Breast epithelium (tissue), 4 donors: ENCODE measurements at places on chromosomes 12 and 14. TPM values are rescaled to one million over a fixed set of nuclear protein-coding genes. Genes with fewer than 3 reads are reported as not detected.
A peak's percentile ranks its signal among the peaks of the same experiment; 100 is the strongest.

DNA sequence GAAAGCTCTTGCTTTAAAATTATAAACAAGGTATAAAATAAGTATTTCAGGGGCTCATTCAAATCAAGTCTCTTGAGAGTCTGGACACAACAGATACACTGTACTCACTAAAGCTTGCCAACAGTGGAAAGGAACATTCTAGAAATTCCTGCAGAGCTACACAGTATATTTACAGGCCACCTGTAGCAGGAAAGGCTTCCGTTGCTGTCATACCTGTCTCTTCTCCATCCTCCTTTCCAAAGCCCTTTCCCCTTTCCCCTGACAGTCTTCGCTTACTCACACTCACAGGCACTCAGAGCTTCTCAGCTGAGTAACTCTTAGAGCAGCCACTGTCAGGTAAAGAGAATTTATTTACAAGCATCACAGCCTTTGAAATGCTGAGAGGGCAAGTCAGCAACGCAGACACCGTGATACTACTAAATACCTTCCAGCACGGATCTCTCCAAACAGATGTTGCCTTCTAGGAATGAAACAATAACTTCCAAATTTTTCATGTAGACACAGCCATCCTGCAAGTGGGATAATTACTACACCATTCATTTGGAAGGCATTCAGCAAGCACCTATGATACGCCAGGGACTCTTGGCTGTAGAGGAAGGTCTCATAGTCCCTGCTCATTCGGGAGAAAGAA is 167.9 kb downstream of the FOXN3 start:
- no peak for DNase-seq

DNA sequence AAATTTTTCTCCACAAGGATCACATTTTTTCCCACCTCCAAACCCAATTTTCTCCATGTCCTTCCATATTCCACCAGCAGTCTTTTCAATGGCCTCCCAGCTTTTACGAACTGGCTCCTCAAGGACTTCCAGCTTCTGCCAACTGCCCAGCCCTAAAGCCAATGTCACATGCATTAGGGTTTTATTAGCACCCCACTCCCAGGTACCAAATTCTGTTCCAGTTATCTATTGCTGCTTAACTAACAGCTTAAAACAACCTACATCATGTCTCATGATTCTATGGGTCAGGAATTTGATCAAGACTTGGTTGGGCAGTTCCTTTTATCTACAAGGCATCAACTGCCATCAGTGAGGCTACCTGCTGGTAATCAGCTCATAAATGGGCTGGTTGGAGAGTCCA is 151.3 kb downstream of the SPTSSA start:
- no peak for DNase-seq

GRCh38 chr12:82299319-82300025 is 58.7 kb downstream of the CCDC59 start:
- no peak for DNase-seq

DNA sequence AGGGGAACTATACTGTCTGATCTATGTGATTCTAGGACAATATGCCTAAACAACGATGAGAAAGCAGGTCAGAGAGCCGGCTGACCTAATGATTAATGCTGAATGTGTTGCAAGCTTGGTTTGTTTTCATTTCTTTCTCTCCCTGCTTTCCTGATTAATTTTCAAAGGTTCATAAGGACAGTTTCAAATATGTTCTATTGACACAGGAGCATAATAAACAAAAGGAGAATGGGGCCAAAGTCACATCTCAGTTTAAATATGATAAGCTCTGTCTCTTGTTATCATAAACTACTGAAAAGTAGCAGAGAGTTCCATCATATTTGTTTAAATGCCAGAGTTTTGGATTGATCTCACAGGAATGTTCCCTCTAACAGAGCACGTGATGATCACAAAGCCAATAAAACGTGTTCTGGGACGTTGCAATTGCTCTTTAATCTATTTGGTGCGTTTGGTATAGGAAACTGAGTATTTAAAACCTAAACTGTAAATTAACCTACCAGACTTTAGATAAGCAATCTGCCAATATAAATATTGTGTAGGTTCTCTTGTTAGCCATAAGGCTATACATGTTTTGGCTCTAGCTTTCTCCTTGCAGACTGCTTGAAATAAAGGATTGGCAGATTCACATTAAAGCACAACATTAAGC is 3.7 kb upstream of the HSD17B6 start:
- no peak for DNase-seq

- no peak for DNase-seq
These were observed 396.1 kb downstream of the RAD51B start for GRCh38 chr14:68215629-68216028.

- DNase-seq = no peak
These were observed 16.2 kb downstream of the PYGL start for GRCh38 chr14:50928002-50928635.

DNA sequence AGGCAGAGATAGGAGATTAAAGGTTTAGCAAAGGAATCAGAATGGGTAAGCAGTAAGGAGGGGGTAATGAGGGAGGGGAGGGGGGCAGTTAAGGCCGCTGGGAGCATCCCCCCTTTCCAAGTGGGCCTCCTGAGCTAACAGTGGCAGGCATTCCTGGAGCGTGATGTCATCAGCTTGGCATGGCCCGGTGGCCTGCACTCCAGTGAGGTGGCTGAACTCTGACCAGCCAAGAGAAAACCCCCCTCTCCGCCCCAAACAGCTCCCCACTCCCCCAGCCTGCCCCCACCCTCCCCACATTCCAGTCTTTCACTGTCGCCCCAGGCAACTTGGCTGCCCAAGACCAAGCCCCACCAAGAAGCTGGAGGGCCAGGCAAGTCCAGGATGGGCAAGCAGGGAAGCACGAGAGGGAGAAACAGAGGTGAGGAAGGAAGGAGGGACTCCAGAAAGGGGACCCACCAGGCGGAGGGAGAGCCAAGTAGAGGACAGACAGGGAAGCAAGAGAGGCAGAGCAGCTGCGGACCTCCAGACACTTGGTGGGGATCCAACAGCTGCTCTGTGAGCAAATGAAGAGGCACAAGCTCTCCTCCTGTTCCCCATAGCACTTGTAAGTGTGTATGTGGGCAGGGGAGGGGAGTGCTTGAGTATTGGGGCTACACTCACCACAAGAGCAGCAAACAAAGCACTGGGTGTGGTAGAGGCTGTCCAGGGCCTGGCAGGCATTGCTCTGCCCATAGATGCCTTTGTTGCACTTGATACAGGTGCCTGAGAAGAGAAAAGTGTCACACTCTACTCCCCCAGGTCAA is 4.5 kb downstream of the AJUBA start:
- DNase-seq = peak; percentile 63

DNA sequence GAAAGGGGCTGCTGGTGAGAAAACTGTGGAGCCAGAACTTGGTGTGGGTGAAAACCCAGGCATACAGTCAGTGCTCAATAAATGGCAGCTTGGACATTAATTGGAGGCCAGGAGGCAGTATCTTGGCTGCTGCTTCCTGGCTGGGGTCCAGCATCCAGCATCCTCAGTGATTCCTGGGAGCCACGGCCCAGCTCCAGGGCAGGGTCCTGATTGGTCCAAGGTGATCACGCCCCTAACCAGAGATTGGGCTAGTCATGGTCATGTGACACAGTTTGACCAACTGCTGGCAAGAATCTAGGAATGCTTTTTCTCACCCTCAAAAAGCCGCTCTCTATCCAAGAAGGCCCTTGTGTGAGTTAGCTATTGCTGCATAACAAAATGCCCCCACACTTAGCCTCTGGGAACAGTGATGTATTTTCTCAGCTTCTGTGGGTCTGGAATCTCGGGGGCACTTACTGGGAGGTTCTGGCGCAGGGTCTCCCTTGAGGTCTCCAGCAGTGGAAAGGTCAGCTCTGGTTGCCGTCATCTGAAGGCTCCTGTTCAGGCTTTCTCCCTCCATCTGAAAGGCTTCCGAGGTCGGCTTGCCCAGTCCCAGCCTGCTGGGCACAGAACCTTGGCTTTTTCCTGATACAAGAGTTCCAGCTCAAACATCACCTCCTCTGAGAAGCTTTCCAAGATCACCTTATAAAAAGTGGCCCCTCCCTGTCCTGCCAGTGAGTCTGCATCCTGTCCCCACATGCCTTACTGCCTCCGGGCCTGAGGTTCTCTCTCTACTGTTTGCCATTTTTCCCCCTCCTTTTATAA is 119.2 kb upstream of the NCOR2 start:
- no peak for DNase-seq

GRCh38 chr14:99270458-99271220 is 1.4 kb downstream of the BCL11B start:
- DNase-seq = no peak

DNA sequence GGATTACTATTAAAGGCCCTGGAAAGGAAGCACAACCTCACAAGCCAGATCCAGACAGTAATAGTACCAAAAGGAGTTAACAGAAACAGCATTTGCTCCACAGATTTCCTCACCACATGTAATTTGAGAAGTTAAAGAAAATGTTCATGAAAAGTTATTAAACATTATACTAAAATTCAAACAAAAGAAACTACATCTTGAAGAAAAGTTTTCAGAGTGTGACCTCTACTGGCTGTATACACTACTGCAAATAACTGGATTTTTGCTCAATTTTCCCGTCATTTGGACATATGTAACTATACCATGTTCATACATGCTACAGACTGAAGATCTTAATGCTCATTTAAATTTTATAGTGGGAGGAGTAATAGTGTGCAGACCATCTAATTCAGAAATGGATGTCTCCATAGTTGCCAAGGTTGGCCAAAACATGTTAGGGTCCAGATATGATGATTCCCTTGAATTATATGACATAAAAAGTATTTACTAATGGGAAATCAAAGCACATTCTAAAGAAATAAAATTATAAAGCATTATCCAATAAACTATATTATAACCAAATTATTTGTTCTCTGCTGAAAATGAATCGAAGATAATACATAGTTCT is 5.6 kb downstream of the KRR1 start:
- no peak for DNase-seq

DNA sequence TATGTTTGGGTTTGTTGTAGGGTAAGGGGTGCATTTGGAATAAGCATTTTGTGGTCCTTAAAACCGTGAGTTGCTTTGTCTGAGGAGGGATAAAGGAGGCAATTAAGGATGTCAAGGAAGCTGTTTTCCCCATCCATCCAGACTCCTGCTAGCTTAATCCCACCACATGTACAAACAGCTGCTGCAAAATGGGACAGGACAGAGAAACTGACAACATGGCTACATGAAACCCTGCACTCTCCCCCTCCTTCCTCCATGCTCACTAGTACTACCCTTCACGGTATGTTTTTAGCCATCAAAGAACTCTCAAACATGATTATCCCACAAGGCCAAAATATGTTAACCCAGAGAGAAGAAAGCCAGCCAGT is 20.6 kb downstream of the ST8SIA1 start:
- DNase-seq = no peak

- no peak for DNase-seq
These were observed 827 bp downstream of the ALDH2 start for GRCh38 chr12:111767362-111768158.

- no peak for DNase-seq
These were observed 117.4 kb downstream of the NUBPL start for GRCh38 chr14:31678421-31679249.

GRCh38 chr14:62213516-62213915 is 451.3 kb downstream of the SNAPC1 start:
- DNase-seq = no peak

Gene TMEM119
- total RNA-seq = 12.5 TPM

Gene DUSP16
- 10.9 TPM for total RNA-seq

Gene DNAH10
- under 0.01 TPM for total RNA-seq

Gene GPRC5D
- not detected for total RNA-seq

Gene RNASE7
- 3.1 TPM for total RNA-seq

Gene PIANP
- 0.29 TPM for total RNA-seq

Gene TMEM229B
- total RNA-seq = 0.64 TPM

Gene TAMALIN
- 8.5 TPM for total RNA-seq

Gene KSR2
- 1.9 TPM for total RNA-seq

Gene LUM
- total RNA-seq = 183 TPM

Gene PPP1R1A
- total RNA-seq = 29.7 TPM

Gene PLBD2
- total RNA-seq = 59.8 TPM

Gene MYL2
- total RNA-seq = not detected
